Left forelimb (tissue), 1 donor: ENCODE measurements at places on chromosomes 4 and X.
A peak's percentile ranks its signal among the peaks of the same experiment; 100 is the strongest.

GRCh38 chr4:25856756-25857155, 6.0 kb downstream of the SEL1L3 start:
- DNase-seq, result no peak

DNA sequence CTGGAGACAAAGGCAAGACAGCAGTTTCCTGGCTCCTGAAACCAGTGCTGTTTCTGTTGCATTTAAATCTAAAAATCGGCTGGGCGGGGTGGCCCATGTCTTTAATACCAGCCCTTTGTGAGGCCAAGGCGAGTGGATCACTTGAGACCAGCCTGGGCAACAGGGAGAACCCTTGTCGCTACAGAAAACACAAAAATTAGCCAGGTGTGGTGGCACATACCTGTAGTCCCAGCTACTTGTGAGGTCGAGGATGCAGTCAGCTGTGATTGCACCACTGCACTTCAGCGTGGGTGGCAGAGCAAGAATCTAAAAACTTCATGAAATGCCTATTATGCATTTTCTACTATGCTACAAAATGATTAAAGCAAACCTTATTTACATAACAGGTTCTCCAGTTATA, 205.4 kb upstream of the ITM2A start:
- DNase-seq, result no peak

GRCh38 chr4:176274441-176274840, 5.4 kb upstream of the ASB5 start:
- no peak for DNase-seq

GRCh38 chrX:148612431-148612830, 112.0 kb downstream of the AFF2 start:
- DNase-seq, result no peak

DNA sequence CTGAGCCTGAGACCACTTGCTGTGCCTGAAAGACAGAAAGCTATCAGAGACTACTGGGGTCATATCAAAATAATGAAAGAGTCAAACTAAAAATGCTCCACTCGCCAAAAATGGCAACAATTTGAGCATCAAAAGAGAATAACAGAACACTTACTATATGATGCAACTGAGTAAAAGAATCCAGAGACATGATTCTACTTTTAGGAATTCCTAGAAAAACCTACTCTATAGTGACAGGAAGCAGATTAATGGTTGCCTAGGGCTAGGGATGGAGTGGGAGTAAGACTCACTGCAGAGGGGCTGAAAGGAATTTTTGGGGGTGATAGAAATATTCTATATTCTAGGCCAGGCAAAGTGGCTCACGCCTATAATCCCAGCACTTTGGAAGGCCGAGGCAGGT, 29.4 kb upstream of the SLAIN2 start:
- DNase-seq, result no peak

DNA sequence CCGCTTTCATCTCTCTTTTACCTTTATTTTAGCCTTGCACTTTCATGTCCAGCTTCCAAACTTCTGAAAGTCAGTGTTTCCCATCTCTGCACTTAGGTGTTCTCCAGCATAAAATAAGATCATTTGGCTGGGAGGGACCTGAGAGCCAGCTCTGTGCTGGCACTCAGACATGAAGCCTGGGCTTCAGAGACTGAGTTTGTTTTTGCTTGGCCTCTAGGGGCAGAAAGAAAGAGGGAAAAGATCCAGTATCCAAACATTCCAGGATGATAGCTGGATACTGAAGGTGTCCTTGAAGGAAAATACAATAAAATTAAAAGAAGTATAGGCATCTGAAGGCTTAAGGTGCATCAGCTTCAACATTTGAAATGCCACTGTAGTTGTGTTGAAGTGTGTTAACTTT, 202.4 kb upstream of the ZIC3 start:
- no peak for DNase-seq

DNA sequence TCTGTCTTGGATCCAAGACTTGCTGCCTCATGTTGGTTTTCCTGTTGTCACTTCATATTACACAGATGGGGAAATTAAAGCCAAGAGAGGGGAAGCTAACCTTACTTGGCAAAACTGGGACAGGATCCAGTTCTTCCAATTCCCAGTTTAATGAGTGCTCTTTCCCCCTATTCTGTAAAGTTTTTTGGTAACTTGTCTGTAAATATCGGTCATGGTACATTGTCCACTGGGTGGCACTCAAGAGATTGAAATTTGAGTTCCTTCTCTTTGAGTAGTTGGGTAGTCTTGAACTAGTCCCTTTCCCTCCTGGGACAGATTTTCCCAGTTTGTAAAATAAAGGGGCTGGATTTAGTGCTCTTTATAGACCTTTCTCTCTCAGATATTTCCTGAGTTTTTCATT, 12.4 kb upstream of the EOLA2 start:
- DNase-seq, result no peak

DNA sequence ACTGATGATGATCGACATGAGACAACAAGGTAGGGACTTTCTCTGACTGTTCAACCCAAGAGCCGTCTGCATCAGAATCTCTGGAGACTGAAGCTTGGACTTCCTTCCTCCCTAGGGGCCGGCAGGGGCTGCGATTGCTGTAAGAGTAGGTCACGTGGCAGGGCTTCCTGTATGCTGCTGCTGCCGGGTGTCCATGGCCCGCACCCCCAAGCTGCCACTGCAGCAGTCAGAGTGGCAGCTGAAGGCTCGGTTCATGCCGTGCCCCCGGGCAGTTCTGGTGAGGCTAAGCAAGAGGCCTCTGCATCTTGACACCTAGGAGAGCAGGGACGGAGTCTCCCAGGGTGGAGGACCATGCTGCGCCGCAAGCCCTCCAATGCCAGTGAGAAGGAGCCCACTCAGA, at the start of gene SASH3:
Gene SASH3, plus strand, starts transcription at position 203 of the 400 bp plus-strand sequence. Its CDS starts 149 bp downstream, at position 352.
- DNase-seq, result no peak

GRCh38 chr4:76601791-76602190, 166.8 kb downstream of the SHROOM3 start:
- DNase-seq, result no peak

- DNase-seq, result no peak
Measured at GRCh38 chrX:113828470-113828869, 755.4 kb upstream of the HTR2C start.

- DNase-seq, result no peak
Measured at GRCh38 chr4:55186700-55187099, 61.3 kb upstream of the KDR start.

DNA sequence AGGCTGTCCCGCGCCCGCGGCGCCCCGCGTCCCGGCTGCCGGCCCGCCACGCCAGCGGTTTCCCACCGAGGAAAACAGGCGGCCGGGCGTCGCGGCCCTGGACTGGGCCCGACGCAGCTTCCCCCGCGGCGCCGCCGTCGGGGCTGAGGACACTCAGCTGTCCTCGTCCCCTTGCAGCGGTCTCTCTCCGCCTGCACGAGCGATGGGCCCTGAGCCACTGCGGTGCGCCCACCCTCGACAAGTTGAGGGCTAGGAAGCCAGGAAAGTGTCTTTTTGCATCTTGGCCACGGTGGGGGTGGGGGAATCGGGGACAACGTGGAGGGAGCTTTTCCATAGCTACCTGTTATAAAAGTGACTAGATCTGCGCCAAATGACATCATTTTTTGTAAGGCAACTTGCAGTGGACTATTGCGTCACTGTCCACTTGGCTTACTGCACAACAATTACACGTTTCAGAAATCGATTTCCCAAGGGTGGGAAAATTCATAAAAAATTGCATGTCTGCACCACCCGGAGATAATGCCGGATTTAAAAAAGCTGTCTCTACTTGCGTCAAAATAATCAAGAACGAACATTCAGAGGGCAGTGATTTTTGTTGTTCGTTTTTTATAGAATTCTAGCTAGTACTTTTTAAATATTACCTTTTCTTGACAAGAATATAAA, 1.1 kb downstream of the KLHL15 start:
- no peak for DNase-seq

GRCh38 chrX:96379951-96380350, 304.7 kb upstream of the DIAPH2 start:
- no peak for DNase-seq

GRCh38 chr4:56026596-56026995, 77.9 kb downstream of the CEP135 start:
- no peak for DNase-seq

DNA sequence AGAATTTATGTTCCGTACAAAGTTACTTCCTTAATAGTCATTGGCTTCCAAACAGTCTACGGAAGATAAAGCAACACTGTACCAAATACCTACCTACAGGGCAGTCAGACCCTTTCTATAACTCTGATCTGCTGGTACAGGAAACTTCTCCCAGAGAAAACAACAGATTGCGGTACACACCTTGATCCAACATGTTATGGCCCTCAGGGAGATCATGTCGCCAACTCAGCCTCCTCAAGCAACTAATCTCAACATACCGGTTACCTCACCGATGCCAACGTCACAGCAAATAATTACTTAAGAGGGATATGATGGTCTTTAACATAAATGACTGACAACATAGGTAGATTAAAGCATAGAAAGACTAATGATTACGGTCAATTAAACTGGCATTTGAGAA, 70.4 kb downstream of the RFC1 start:
- DNase-seq, result no peak

- peak; percentile 76 for DNase-seq
Measured at GRCh38 chr4:30716681-30717207, 3.4 kb upstream of the PCDH7 start.

DNA sequence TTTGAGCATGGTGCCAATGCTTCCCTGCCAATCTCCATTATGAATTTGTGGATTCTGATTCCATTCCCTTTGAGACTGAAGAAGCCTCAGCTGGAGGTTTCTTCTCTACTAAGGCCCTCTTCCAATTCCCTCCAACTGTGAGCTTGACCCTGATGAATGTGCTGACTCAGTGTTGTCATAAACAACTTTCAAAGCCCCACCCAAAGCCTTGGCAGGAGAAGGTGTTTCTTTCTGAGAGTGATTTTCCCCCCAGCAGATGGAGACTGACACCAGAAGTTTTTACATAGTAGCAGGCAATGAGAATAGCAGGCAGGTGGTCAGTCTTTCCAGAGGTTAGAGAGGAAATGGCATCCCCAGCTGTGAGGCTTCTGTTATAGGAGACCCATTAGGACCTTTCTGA, 53.1 kb downstream of the OCRL start:
- no peak for DNase-seq

- no peak for DNase-seq
Measured at GRCh38 chrX:68942104-68942503, 113.3 kb downstream of the EFNB1 start.

DNA sequence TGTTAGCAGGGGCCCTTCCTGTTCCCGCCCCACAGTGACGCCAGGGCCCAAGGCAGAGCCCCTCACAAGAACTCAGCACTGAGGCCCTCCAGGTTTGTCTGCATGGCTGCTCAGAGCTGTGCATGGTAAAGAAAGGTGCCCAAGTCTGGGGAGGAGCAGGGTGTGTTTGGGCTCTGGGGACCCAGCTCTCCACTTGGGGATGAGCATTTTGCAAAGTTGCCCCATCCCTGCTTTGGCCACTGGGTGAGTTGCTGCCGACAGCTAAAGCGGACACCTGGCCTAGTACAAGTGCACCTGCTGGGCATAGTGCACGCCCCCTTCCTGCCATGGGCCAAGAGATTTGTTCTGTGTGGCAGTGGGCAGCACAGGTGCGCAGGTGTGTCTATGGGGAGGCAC, 2.0 kb upstream of the MXD4 start:
- no peak for DNase-seq

DNA sequence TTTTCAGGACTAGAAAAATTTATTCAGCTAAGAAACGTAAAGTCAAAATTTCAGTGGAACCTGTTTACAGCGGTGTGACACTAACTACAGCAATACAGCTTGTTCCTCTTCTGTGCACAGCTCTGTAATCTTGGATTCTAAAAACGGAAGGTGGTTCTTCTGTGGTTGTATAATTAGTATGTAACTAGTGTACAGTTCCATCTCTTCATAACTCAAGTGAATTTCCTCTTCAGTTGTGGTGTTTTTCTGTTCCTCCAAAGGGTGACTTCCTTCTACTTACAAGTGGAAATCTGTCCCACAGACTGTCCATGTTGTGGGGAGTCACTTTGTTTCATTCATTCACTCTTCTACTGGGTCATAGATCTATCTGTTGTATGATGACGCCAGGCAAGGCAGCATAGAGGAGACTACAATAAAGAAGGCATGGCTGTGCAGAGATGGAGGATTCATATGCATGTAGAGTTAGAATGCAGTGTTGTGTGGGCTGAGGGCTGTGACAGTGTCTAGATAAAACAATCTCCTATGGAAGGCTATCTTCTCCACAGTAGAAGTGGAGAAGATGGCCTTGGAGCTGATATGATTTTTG, 5.4 kb downstream of the DAPP1 start:
- DNase-seq, result no peak

- DNase-seq, result no peak
Measured at GRCh38 chr4:23130845-23131244, 438.1 kb downstream of the GBA3 start.

DNA sequence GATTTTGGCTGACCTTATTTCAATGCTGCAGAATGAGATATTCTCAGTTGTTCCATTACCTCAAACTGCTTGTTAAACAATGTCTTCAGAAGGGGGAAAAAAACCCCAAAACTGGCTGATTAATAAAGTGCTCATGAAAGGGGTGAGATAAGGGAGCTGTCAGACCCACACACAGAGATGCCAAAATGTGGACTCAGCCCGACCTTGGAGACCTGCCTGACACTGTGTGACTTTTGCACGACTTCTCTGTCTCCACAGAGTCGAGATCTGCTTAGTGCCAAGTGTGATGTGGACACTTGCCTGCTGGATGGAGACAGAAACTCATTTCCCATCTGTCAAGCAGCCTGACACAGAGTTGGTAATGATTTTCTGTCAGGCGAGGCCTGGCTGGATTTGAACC, 31.5 kb downstream of the REELD1 start:
- DNase-seq, result no peak

- DNase-seq, result no peak
Measured at GRCh38 chr4:762211-763190, 56.9 kb downstream of the PCGF3 start.

- no peak for DNase-seq
Measured at GRCh38 chr4:135207531-135207930, 1005.9 kb upstream of the PABPC4L start.

DNA sequence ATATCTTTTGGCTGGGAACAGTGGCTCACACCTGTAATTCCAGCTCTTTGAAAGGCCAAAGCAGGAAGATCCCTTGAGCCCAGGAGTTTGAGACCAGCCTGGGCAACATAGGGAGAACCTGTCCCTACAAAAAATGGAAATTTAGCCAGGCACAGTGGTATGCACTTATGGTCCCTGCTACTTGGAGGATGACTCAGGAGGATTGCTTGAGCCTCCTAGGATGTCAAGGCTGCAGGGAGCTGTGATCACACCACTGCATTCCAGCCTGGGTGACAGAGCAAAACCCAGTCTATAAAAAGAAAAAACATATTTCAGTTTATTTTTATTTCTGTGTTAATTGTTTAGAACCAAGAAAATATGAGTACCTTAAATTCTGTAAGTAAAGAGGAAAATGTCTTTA, 123.7 kb downstream of the CBR4 start:
- DNase-seq, result no peak

- DNase-seq, result no peak
Measured at GRCh38 chr4:101252721-101253120, 94.6 kb downstream of the PPP3CA start.
